ENCODE measurements at places on chromosomes 11 and 22. TPM values are rescaled to one million over a fixed set of nuclear protein-coding genes. Genes with fewer than 3 reads are reported as not detected.

DNA sequence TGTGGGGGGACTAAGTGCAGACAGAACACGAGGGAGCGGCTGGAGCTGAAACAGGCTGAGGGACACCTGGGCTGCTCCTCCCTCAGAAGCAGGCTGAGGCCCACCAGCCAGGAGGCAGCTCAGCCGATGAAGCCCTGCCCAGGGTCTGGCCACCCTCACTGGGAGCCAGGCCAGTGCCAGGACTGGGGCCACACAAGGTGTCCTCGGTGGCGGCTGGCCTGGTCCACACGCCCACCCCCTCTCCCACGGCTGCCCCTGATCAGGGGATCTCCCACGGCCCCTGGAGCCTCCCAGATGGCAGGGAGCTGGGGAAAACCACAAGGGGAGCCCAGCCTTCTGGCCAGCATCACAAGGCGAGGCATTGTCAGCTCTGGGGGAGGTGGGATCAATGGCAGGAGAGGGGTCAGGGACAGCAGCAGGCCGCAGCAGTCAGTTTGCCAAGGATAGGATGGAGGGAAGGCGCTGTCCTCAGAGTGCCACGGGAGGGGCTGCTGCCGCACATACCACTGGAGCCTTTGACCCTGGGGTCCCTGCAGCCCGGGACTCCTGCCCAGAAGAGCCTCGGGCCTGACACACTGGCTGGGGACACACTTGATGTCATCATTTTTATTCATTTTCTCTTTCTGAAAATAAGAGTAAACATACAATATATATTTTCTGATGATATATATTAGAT lies 11.7 kb upstream of the RASL10A start:
- DNase-seq: no peak

- no peak for DNase-seq
Measured at GRCh38 chr22:30947816-30948454, 20.6 kb downstream of the MORC2 start.

Gene CRYAB
- total RNA-seq: 23.9 TPM

DNA sequence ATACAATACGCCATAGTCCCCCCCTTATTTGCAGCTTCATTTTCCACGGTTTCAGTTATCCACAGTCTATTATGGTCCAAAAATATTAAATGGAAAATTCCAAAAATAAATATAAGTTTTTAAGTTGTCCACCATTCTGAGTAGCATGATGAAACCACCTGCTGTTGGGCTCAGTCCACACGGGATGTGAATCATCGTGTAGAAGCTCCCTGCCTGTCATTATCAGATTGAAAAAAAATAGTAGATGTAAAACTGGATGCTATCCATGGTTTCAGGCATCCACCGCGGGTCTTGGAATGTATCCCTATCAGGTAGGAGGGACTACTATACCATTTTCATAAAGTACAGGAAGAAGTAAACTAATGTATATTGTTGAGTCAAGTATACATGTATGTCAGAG lies 127.4 kb downstream of the TTC17 start:
- no peak for DNase-seq

DNA sequence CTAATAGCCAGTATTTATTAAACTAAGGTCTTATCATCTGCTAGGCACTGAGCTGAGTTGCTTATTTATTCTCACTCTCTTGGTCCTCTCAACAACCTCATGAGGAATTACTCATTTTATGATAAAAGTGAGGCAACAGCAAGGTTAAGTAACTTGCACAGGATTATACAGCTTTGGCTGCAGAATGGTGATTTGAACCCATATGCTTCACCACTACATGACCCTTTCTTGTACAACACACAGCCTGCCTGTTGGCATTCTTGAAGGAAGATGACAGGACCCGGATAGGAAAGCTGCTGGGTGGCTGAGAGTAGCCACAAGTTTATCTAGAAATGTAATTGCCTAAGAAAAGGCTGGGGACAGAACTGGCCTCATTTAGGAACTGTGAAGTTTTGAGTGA lies 5.3 kb upstream of the PARVA start:
- no peak for DNase-seq

- no peak for DNase-seq
Measured at GRCh38 chr22:20114506-20115475, 1.1 kb upstream of the RANBP1 start.

GRCh38 chr11:12184699-12185098 lies 74.3 kb downstream of the MICAL2 start:
- DNase-seq: no peak

Gene IGSF9B
- 6.3 TPM for total RNA-seq

- DNase-seq: no peak
Measured at GRCh38 chr11:12541583-12542151, 132.6 kb upstream of the TEAD1 start.

DNA sequence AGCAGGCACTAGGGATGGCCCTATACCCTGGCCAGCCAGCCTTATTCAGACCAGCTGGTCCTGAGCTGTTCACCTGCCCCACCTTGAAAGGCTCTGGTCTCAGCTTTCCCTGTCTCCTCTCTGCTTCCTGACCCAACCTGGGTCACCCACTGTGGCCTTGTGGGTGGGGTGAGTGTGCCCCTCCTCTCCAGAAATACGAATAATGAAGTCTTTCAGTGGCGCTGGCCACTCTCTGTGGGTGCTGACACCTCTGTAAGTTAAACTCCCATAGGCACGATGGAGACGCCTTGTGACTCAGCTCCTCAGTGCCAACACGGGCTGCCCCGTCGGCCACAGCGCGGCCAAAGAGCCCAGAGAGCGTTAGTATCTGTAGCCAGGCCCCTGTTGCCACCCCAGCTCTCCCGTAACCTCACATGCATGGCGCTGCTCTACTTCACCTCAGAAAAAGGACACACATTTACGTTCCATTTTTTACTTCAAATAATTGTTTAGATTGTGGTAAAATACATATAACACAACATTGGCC lies 74.6 kb upstream of the SEPTIN5 start:
- DNase-seq: no peak

DNA sequence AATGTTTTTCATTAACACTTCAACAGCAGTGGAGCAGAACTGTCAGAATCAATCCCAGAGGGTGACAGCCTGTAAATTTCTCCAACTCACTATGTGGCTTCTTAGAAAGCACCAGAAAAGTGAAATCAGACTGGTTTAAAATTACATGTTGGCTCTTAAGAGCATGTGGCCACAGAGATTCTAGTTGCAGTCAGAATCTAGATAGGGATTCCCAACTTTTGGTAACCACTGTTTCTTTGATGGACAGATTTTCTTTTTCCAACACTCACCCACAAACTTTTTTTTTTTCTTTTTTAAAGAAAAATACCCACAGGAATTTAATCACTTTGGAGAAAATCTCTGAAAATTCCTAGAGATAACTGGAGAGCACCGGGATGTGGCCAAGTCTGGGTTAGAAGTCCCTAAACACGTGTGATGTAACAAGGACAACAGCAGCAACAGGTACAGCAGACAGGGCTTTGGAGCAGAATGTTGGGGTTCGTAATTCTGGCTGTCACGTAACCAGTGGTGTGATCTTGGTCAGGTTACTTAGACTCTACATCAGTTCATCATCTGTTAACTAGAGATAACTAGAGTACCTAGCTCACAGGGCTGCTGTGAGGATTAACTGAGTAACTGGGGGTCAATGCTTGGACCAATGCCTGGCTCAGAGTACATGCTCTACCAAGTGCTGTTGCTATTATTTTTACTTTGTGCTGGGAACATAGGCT lies 100.1 kb downstream of the NAT10 start:
- DNase-seq: no peak

GRCh38 chr11:69442012-69442806 lies 39.3 kb upstream of the LINC01488 start:
- DNase-seq: no peak

DNA sequence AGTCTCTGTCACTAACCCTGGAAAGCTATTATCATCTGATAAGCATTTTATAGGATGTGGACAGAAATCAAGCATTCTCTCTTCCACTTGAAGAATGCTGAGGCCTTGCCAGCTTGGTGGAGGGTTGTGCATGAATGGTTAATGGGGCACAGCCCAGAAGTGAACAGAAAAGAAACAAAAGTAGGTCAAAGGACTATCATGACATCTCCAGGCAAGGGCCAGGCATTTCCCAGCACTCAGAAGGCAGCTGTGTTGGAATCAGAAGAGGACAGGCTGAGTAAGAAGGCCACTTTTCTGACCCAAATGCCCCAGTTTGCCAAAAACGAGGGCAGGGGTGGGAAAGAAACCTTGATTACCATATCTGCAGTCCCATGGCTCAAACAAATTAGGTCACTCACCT lies 12.4 kb downstream of the TENM4 start:
- DNase-seq: no peak

DNA sequence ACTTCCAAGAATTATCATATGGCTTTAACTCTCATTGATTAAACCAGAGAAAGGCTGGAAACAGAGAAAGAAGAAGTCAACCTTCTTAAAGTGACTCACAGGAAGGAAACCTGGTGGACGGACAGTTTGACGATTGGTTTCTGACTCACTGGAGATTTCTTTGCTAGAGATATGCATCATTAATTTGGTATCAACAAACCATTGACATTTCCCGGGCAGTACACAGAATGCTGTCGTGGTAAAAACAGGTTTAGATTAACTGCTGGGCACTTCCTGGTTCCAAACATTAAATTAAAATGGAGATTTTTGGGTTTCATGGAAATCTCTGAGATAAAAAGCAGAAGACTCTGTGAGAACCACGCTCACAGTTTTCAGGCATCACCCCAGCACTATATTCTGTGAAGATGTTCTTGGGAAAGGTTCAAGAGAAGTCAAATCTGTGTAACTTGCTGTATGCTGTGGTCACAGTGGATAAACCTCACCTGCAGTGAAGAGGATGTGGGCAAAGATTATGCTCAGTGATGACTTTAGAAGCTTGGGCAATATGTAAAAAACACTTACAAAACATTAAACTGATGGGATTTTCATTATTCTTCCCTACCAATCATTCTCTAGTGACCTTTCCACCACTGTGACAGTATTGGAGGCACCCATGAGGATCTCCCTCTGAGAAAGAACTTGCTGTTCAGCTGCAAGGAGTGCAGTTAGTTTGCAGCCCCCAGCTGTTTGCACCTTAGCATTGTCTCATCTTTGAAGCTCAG lies 61.1 kb upstream of the CD44 start:
- peak; percentile 89 for DNase-seq

GRCh38 chr11:85182441-85183387 lies 444.4 kb downstream of the DLG2 start:
- peak; percentile 14 for DNase-seq

DNA sequence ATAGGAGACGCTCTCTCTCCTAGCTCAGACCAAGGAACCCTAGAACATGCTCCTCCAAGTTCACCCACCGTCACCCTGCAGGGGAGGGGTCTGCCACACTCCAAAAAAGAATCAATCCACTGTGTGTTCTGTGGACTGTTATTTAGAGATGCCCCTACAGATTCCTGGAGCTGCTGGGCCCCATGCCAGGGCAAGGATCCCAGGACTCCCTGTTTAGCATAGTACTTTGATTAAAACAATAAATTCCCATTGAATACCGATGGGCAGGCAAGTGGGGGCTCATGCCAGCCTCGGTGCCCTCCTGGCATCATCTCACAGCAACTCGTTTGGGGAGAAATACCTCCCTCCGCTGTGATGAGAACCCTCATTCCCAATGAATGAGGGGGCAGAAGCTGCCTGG lies 247.5 kb downstream of the ST3GAL4 start:
- DNase-seq: no peak

Data from kidney epithelial cell (primary cell).